T-helper 2 cell (primary cell): ENCODE measurements at places on chromosomes 5 and 9.

GRCh38 chr9:131951905-131952304 is 127.8 kb downstream of the MED27 start:
- no peak for DNase-seq

GRCh38 chr5:56233230-56233629 is at the start of gene ANKRD55:
Gene ANKRD55 (minus strand): TSS chr5:56233330. CDS start chr5:56232913, 417 bp downstream.
- no peak for DNase-seq

GRCh38 chr5:167985373-167985772 is 306.1 kb upstream of the WWC1 start:
- no peak for DNase-seq

DNA sequence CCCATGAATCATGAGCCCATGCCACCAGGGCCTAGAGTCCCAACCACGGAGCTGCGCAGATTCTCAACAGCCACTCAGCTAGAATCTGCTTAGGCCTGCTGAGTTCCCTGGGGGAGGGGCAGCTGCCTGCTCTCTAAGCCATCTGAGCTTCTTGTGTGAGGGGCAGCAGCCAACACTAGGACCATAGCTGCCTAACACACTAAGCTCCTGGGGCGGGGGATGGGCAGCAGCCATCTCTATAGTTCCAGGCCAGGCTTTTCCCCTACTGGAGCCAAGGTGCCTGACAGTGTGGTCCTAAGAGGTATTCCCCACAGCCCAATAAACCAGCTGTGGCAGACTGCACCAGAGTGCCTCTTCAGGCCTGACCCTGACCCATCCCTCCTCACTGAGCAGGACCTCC is 255.9 kb upstream of the ACO1 start:
- DNase-seq: no peak

- DNase-seq: no peak
Observed at GRCh38 chr9:93864840-93865239, 90.3 kb downstream of the BARX1 start.

- DNase-seq: no peak
Observed at GRCh38 chr5:87048156-87048555, 219.5 kb upstream of the RASA1 start.

DNA sequence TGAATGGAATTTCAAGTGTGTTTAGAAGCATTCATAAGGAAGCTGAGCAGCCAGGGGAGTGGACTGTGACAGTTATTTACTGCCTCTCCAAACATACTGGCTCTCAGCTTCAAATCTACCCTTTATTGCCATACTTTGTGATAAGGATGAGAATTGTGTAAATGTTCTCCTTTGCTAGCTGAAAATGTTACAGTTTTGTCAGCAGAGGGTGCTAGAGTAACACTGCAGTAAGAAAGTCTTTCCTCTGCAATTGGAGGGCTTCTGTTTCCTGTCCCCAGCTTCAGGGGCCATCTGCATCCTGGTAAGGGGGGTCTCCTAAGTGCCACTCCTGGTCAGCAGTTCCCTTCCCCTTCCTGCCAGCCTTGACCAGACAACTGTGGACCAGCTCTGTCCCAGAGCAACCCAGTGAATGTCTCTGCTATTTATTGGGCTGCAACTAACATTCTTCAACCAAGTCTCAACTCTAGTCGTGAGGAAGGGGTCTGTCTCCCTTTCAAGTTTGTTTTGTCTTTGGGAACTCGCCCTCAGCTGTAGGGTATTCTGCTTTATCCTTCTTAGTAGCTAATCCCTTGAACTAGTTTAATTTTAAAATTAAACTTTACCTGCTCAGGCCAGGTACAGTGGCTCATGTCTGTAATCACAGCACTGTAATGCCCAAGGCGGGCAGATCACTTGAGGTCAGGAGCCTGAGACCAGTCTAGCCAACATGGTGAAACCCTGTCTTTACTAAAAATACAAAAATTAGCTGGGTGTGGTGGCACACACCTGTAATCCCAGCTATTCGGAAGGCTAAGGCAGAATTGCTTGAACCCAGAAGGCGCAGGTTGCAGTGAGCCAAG is 45.3 kb downstream of the RAPGEF6 start:
- peak; percentile 39 for DNase-seq

GRCh38 chr5:67437905-67438845 is 241.6 kb upstream of the CD180 start:
- DNase-seq: no peak

DNA sequence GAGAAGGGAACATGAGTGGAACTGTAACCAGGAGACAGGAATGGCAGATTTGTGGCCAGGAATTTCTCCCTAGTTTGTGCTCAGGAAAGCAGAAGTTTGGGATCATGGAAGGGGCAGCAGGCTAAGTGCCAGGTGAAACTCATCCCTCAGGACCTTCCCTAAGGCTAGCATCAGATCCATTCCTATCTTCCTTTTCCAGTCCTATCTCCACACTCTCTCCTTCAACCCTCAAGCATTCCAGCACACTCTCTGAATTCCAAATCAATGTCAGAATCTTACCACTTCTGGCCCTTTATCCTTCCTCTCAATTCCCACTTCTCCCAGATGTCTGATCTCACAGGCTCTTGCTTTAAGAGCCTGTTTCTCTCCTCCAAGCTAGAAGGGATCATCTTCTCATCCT is 53.2 kb upstream of the GRIA1 start:
- DNase-seq: no peak

GRCh38 chr9:20048985-20049384 is 260.1 kb upstream of the SLC24A2 start:
- no peak for DNase-seq

DNA sequence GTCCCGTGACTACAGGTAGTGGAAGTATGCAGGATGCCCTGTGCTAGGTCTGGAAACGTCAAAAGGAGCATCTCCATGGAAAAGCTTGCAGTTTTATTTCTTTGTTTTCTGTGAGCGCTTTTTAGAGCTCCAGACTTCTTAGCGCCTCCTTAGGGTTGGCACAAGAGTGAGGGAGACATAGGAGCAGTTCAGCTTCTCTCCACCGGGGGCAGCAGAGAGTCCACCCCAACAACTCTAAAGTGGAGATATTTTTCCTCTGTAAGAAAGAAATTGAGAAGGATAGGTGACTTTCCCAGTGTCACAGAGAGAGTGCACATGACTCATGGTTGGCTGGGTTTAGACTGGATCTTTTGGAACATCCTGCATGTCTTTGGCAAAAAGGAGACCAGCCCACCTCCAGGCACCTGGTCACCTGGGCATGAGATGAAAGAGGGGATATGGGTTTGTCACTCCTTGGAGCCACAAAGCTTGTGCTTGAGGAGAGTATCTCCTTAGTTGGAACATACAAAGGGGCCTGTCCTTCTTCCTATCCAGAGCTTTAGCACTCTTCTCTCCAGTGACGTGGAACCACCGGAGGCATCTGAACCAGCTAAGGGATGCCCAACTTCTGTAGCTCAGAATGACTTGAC is 637.7 kb downstream of the SEMA5A start:
- peak; percentile 2 for DNase-seq
